ENCODE measurements at places on chromosomes 1 and 21.

DNA sequence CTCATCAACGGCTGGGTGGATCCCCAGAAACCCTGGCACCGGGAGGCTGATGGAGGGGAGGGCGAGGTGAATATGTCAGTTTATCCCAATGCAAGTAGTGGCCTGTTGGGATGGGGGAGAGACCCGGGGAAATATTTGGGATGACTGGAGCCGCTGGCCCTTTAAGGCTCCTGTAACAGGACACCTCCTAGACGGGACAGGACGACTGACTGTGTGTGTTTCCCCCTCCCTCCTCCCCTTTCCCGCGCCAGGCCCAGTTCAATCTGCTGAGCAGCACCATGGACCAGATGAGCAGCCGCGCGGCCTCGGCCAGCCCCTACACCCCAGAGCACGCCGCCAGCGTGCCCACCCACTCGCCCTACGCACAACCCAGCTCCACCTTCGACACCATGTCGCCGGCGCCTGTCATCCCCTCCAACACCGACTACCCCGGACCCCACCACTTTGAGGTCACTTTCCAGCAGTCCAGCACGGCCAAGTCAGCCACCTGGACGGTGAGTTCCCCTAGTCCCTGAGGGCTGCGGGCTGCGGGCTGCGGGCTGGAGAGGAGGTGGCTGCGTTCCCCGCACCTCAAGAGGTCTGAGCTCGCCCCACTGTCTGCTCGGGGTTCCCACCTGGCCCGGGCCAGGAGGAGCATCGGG is 44.8 kb upstream of the CCDC27 start:
- peak; percentile 85 for DNase-seq

DNA sequence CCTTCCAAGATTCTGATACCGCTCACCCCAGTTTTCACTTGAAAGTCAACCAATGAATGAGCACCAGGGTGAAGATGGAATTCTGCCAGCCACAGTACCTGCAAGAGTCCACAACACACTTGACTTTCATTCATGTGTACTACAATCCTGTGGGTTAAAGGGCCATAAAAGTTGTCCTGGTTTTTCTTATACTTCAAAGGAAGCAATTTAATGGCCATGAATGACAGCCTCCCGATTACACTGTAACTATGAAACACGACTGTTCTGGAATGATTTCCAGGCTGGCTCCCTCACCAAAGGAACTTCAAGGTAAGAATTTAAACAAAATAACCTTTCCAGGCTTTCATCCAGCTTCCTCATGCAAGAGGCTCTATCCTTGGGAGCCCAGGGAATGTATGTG is 502.8 kb downstream of the SMYD3 start:
- DNase-seq: no peak

GRCh38 chr1:75423616-75424015 is 187.3 kb downstream of the SLC44A5 start:
- DNase-seq: no peak

- no peak for DNase-seq
These were observed 54.4 kb upstream of the TINAGL1 start for GRCh38 chr1:31521761-31522555.

DNA sequence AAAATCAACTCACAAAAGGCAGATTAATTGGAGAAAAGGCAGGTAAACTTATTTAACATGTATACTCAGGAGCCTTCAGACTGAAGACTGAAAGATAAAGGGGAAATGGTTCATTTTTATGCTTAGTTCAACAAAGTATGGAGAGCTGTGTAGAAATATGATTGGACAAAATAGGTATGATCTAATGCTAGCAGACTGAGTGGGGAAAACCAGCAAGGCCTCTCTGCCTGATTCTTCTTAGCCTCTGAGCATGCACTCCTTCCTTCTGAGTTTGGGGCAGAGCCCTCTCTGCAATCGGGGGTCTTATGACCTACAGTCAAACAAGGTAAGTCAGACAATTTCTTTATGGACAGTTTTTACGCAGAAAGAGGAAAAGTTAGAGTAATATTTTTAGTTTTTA is 38.8 kb upstream of the SUCO start:
- DNase-seq: no peak

- no peak for DNase-seq
These were observed 2.7 kb upstream of the HSPG2 start for GRCh38 chr1:21939650-21940374.

DNA sequence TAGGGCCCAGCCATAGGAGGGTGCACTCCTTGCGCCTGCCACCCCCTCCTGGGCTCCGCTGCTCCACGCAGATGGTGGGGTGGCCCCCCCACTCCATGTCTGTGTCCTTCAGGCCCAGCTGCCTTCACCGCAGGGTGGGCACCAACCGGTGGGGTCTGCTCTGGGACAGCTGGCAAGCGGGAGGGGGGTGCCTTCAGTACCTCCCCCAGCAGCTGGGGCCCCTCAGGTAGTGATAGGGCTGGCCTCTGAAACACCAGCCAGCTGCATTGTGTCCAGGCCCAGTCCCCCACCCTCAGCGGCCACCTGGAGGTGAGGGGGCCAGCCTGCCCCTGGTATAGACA is 360 bp downstream of the GJC2 start:
- no peak for DNase-seq

DNA sequence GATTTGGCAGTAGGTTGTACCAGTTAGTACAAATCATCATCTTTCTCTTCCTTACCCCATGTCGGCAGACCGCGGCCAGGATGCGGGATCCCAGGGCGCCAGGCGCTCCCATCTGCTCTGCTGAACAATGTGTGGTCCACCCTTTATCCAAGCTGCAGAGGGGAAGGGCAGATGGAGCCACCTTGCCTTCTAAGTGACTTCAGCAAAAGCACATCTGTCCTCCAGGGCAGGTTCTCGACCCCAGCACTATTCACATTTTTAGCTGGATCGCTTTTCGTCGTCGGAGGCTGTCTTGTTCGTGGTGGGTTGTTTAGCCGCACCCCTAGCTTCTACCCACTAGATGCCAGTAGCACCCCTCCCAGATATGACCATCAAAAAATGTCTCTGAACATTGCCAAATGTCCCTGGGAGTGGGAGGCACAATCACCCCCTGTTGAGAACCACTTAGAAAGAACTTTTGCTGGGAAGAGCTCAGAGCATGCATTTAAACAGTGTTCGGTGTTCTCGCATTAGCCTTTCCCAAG is 58.1 kb upstream of the SIM2 start:
- peak; percentile 55 for DNase-seq

DNA sequence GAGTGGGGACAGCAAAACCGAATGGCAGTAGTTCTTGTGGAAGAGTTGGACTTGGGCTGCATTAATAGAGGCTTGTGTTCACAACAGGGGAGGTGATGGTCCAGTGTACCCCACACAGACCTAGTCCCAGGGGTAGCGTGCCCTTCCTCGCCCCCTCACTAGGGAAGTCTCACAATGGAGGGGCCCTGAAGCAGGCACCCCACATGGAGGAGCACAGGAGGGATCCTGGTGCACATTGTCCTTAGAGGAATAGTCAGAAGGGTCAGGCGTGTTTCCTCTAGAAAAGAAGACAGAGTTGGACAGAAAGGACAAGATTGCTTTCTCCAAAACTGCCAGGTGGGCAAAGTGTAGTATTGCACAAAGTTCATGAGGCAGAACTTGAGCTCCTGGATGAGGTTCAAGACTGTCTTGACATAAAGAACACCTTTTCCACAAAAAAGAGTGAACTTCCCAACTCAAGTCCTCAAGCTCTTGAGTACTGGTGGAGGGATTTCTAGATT is 23.3 kb downstream of the ETNK2 start:
- DNase-seq: no peak

- peak; percentile 29 for DNase-seq
These were observed 560.5 kb downstream of the KIF26B start for GRCh38 chr1:245715291-245715701.

DNA sequence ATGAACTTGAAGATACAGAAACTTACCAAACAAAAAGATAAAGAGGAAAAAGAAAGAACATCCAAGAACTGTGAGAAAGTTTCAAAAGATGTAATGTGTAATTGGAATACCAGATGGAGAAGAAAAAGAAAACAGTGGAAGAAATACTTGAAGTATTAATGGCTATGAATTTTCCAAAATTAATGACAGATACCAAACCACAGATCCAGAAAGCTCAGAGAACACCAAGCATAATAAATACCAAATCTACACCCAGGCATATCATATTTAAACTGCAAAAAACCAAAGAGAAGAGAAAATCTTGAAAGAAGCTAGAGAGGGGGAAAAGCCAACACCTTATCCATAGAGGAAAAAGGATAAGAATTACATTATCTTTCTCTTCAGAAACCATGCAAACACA is 136.4 kb downstream of the CLIC6 start:
- DNase-seq: no peak
